Heart left ventricle (tissue), 16 donors: ENCODE measurements at places on chromosomes 2 and 18. TPM values are rescaled to one million over a fixed set of nuclear protein-coding genes. Genes with fewer than 3 reads are reported as not detected.

COLEC12 gene
- total RNA-seq: 7.9 TPM

GULP1 gene
- 3.5 TPM for total RNA-seq

NCOA1 gene
- 42.3 TPM for total RNA-seq

GRCh38 chr18:10261344-10262276 lies 192.8 kb upstream of the APCDD1 start:
- no peaks in the 10 kb centered on the region for H3K36me3 ChIP-seq
- no peak overlapping the region for H3K27ac ChIP-seq
- H3K4me1 ChIP-seq: no peaks in the 10 kb centered on the region
- no peak overlapping the region for H3K4me3 ChIP-seq

DNA sequence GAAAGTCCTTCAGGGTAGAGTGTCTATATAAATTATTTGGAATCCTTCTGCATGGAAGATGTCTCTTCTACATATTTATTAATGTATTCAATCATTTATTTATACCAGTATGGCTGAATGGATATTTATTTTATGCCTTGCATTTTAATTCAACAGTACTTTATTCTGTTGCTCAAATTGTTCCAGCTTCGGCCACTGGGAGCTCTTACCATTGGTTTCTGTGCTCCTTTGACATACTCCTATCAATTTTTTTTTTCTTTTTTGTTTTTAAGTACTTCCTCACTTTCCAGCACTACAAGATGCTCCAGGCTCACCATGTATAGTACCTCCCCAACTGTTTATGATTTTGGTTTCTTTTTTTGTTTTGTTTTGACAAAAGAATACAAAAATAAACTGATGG lies 39.4 kb upstream of the WIPF1 start:
- no peak overlapping the region for H3K4me3 ChIP-seq
- no peaks in the 10 kb centered on the region for H3K27me3 ChIP-seq

- H3K36me3 ChIP-seq: no peaks in the 10 kb centered on the region
- H3K27me3 ChIP-seq: no peaks in the 10 kb centered on the region
- DNase-seq: no peak
- H3K4me3 ChIP-seq: no peak overlapping the region
These were observed 375.0 kb upstream of the ZEB2 start for GRCh38 chr2:144894612-144895599.
